ENCODE measurements at places on chromosomes 7 and 10.

- DNase-seq: peak; percentile 75
Observed at GRCh38 chr10:133260895-133261725, 15.6 kb downstream of the ADAM8 start.

GRCh38 chr10:33542752-33543505 lies 208.5 kb upstream of the NRP1 start:
- no peak for DNase-seq

DNA sequence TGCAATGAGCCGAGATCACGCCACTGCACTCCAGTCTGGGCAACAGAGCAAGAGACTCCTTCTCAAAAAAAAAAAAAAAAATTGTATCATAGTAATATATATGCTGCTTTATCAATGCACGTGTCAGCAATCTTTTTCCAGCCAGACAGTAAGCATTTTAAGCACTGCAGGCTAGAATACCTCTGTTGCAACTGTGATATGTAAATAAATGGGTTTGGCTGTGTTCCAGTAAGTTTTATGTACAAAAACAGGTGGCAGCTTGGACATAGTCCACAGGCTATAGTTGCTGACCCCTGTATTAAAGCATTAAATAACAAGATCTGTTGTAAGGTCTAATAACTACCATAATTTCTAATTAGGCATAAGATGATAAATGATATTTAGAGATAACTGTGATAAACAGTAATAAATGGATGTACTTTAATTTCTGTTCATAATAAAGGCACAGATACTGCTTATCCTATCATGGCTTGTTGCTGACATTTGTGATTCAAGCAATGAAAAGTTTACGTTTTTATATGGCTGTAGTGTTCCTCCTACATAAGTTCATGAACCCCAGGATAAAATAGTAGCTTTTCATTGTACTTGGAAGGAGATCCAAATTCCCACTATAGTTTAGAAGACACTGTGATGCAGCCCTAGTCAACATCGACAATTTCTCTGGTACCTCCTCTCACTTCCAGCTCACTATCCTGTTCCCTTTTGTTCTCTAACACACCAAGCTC lies 161.4 kb downstream of the ELMO1 start:
- DNase-seq: no peak

- no peak for DNase-seq
Observed at GRCh38 chr7:98771519-98771918, 98.3 kb downstream of the TMEM130 start.

GRCh38 chr10:116836083-116836482 lies 13.2 kb upstream of the ENO4 start:
- no peak for DNase-seq

- DNase-seq: no peak
Observed at GRCh38 chr10:87875929-87876571, 12.6 kb downstream of the PTEN start.

- no peak for DNase-seq
Observed at GRCh38 chr10:100468978-100469377, 6.2 kb downstream of the WNT8B start.

GRCh38 chr7:134629445-134629844 lies 17.2 kb upstream of the BPGM start:
- no peak for DNase-seq

- DNase-seq: no peak
Observed at GRCh38 chr7:113892818-113893217, 26.0 kb downstream of the PPP1R3A start.

DNA sequence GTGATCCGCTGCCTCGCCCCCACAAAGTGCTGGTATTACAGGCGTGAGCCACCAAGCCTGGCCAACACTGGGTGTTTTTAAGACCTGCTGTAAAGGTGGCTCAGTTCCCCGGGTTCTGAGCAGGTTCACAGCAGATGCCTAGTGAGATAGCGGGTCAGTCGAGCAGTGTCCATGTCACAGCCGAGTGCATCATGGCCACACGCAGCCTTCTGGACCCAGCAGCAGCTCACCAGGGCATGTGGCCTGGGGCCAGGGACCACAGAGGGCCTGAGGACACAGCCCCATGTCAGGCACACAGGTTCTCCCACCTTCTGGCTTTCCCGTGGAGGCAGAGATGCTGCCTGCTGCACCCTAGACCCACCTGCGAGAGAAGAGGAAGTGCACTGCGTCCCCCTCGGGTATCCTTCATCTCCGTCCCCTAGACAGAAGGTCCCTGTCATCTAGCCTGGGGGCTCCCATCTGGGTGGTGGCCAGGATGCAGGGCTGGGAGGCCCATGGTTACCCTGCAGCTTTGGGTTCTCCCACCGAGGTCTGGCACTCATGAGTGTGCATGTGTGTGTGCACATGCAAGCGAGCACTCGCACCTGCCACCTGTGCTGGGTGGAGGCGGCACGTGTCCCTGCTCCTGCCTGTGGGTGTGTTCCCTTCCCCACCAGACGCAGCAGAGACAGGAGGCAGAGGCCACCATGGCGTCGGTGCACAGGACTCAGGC lies 98.6 kb downstream of the NKX6-2 start:
- DNase-seq: no peak

DNA sequence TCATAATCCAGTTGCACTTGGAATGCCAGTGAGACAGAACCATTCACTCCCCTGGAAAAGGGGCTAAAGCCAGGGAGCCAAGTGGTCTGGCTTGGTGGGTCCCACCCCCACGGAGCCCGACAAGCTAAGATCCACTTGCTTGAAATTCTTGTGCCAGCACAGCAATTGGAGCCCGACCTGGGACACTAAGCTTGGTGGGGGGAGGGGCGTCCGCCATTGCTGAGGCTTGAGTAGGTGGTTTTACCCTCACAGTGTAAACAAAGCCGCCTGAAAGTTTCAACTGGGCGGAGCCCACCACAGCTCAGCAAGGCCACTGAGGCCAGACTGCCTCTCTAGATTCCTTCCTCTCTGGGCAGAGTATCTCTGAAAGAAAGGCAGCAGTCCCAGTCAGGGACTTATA lies 200.7 kb upstream of the NPSR1 start:
- no peak for DNase-seq

DNA sequence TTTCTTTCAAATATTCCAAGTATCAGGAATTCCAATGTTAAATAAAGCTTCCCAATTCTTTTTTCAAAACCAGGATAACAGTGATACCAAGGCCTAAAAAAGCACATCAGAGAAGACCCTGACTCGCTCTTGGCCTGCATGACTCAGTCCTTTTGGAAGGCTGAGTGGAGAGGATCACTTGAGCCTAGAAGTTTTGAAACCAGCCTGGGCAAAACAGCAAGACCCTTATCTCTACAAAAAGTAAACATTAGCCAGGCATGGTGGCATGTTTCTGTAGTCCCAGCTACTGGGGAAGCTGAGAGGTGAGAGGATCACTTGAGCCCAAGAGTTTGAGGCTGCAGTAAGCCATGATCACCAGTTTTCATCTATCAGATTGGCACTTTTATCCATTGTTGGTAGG lies 18.7 kb downstream of the NFE2L3 start:
- DNase-seq: no peak

- DNase-seq: no peak
Observed at GRCh38 chr7:137592232-137592896, 248.8 kb upstream of the PTN start.

GRCh38 chr10:43785252-43785651 lies 136.6 kb upstream of the ZNF32 start:
- no peak for DNase-seq

GRCh38 chr10:101974091-101974971 lies 81.6 kb downstream of the ARMH3 start:
- DNase-seq: peak; percentile 21

DNA sequence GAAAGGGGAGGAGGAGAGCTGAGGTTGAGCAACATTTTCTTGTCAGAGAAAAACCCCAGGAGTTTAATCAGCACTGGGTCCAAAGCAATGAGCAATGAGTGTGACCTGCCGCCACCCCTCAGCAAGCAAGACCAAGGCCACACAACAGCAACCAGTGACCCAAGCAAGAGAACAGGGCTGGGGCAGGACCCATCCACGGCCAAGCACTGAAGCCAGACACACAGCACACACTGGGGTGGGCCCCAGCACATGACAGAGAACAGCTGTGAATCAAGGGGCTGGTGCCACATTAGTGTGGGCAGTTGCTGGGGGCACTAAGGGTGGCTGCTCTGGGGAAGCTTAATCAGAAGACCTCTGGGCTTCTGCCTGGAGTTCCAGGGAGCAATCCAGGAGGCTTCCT lies 16.2 kb downstream of the TMEM72 start:
- no peak for DNase-seq

DNA sequence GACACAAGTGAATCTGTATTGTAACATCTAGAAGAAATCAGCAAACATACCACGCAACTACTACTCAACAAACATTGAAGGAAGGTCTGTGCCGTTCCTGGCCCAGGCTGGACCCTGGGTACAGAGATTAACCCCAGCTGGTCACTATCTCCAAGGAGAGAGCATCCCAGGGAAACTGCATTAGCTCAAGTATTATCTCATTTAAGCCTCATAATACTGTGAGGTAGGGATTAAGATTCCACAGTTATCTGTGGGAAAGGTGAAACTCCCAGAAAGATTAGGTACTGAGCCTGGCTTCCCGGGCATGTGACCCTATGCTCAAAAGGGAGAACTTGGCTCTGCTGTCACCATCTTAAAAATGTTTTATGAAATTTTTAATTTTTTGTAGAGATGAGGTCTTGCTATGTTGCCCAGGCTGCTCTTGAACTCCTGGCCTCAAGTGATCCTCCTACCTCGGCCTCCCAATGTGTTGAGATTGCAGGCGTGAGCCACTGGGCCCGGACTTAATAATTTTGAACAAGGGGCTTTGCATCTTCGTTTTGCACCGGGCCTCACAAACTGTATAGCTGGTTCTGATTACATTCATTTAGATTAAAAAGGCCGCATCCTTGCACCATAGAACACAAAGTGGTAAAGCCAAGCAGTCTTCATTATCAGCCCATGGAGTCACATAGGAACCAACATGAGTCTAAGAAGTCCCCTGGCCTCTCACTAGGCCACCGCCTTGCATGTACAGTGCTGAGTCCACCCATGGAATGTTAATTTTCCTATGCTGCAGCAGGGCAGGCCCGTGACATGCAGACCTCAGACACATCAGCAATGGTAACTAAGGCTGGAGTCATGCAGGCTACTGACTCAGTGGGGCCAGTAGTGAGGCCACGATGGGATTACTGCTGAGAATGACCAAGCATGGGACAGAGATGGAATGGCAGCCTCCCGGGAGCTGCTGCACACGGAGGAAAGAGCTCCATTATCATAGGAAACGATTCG lies 5.5 kb upstream of the CTBP2 start:
- no peak for DNase-seq

- DNase-seq: peak; percentile 14
Observed at GRCh38 chr10:35089611-35090161, 455 bp downstream of the CUL2 start.

All from CD4-positive, alpha-beta T cell treated with Interleukin-4 for 4 hours (primary cell).